ENCODE measurements at places on chromosomes 1 and 21.

DNA sequence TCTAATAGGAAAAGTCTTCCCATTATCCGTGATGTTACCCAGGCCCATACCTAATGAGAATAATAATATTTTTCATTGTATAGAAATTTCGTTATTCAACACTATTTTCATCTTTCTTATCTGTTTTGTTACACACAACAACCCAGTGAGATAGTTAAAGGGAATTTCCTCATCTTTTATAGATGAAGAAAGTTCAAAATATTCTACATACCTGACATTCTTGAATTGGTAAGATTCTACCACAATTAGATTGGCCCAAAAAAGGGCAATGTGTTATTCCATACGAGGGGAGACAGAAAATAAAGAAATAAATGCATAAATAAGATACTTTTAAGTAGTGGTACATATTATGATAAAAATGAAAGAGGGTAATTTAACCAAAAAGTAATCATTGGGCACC, 405.5 kb upstream of the ADAMTS5 start:
- no peak for DNase-seq

DNA sequence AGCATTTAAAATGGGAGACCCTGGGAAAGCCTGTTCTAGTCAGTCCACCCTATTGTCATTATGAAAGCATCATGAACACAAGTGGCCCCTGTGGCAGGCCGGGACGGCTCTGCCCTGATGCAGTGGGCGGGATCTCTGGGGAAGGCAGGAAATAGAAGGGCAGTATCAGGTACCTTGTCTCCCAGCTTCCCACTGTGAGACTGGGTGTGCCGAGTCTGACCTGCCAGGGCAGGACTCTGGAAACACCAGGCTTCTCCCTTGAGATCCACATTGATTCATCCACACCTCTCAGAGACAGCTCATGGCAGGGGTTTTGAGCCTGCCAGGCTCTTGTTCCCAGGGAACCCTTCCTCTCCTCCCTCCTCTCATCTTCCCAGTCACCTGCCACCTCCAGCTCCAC, 24.5 kb upstream of the GNPAT start:
- DNase-seq = no peak

GRCh38 chr1:224173523-224173922, 9.5 kb upstream of the DEGS1 start:
- DNase-seq = no peak

- no peak for DNase-seq
These were observed 220.9 kb upstream of the KCNK2 start for GRCh38 chr1:214861615-214862014.

- no peak for DNase-seq
These were observed 105.9 kb downstream of the ETS2 start for GRCh38 chr21:38911484-38912101.

DNA sequence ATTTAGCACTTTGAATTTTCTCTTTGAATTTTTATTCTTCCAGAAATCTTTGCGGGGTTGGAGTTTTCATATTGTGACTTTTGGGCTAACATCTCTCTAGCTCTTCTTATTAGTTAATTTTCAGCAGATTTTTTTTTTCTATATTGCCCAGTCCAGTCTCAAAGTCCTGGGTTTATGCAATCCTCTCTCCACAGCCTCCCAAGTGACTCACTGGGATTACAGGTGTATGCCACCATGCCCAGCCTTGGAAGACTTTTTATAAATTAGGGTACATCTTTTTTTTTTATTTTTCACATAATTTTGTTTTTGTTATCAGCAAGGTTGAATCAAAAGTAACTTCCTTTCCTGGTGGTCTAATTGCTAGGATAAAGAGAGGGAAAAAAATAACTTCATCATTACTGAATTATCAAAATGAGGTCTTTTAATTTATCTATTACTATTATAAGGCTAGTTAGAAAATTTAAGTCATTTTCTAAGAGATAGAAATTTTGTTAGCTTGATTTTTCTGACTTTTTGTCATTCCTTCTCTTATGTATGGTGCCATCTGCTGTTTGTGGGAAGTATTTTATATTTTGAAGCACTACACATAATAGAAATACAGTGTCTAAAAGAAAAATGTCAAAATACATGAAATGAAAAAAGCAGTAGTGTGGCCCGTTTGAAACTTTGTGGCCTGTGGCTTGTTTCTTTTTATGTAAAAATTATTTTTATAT, 273.4 kb upstream of the CACYBP start:
- DNase-seq = no peak

GRCh38 chr1:52523376-52523775, 29.5 kb downstream of the TUT4 start:
- DNase-seq = no peak

- DNase-seq = no peak
These were observed 96.0 kb upstream of the POU3F1 start for GRCh38 chr1:38142606-38143005.

GRCh38 chr1:59707178-59707791, 107.5 kb upstream of the HOOK1 start:
- no peak for DNase-seq

GRCh38 chr21:17631195-17631594, 18.5 kb upstream of the BTG3 start:
- DNase-seq = no peak

DNA sequence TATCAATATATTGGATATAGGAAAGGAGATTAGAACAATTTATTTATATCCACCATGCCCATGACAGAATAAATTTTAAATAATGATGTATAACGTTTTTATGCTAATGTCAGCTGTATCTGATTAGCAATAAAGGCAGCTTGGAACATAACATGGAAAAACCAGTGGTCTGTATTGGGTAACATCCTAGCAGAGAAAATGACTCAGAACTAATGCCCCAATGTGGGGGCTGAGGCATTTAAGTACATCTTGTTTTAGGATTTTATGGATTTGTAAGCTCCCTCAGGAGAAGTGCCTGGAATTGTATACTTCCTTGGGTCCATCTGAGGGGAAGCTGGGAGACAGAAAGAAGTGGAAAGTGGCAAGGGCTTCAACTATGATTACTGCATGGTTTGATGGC, 82.3 kb downstream of the HMCN1 start:
- DNase-seq = no peak

GRCh38 chr1:10834770-10835412, 38.4 kb upstream of the CASZ1 start:
- DNase-seq = no peak

GRCh38 chr1:58769809-58770320, 14.0 kb downstream of the JUN start:
- DNase-seq = no peak

- DNase-seq = no peak
These were observed 1.6 kb downstream of the CRYBG2 start for GRCh38 chr1:26352338-26352679.

- no peak for DNase-seq
These were observed 26.4 kb upstream of the GOLT1A start for GRCh38 chr1:204240233-204240632.

- DNase-seq = no peak
These were observed 801.7 kb upstream of the BRINP3 start for GRCh38 chr1:191279266-191279800.

GRCh38 chr1:91742848-91743292, 143.1 kb downstream of the TGFBR3 start:
- no peak for DNase-seq

DNA sequence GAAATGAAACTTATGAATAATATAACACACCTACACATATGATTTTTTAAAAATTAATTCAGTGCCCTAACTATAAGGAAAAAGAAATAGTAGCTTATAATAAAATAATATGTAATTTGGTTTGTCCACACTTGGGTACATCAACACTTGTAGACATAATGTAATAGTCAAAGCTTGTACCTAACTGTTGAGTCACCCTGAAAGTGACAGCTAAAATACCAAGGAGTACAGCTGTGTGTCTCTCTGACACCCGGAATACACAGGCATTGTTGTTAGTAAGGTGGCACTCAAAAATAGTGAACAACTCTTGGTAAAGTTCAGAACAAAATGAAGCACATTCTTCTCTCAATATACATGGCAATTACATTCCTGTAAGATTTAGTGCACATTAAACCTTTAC, 243.4 kb downstream of the TRABD2B start:
- DNase-seq = no peak

GRCh38 chr1:111161843-111162487, 21.9 kb downstream of the CEPT1 start:
- DNase-seq = peak; percentile 33

DNA sequence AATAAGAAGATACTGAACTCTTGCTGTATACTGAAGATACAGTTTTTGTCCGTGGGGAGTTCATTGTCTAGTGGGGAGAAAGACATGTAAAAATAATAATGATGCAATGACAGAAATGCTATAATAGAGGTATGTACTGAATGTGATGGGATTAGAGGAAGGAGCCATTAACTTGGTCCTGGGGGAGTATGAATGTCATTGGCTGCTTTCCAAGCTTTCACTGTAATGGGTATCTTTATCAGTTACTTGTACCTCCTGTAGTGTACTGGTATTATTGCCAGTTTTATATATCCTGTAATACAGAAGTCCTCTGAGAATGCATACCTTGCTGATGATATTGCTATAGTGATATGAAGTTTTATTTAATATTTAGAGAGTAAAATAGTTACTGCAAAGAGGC, 7.4 kb downstream of the BTBD8 start:
- no peak for DNase-seq

GRCh38 chr1:243394601-243395464, 139.0 kb downstream of the SDCCAG8 start:
- no peak for DNase-seq

DNA sequence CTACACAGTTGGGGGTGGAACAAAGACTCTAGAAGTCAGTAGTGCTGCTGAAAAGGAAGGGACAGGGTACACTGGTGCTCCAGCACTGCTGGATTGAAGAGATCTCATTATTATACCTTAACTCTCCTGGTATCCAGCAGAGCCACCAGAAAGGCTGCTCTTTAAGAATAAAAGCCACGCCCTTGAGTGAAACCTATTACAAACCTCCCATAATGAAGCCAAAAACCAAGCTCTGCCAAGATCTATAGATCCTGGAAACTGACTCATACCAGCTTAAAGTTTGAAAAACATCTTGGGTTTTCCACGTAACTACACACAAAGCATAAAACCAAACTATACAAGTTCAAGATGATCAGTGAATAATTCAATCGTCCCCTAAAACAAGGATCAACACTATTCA, 38.0 kb downstream of the ADSS2 start:
- DNase-seq = no peak

DNA sequence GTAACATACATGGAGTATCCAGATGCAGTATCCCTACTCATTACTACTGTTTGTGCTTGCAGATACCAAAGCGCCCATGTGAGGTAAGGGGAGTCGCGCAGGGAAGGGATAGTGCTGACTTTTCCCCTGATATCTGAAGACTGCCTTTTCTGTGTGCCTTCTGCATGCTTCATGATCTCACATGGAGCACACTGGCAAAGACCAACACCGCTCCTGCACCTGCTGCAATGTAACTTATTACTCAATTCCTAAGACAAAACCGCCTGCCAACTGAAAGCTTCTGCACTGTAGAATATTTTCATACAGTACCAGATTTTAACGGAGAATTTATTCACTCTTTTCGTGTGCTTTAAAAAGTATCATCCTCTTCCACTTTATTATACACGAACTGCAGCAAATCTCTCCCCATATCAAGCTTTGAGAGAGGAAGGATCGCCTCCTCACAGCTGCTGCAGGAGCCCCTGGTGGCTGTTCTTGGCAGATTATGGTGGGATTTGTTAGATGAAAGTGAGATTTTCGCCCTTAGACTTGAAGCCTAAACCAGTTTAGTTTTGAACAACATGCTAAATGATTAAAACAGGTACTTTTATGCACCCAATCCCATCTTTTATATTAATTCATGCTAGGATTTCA, 99.1 kb downstream of the PTPN14 start:
- DNase-seq = no peak

- DNase-seq = no peak
These were observed 14.0 kb downstream of the CAPZA1 start for GRCh38 chr1:112633628-112634027.

DNA sequence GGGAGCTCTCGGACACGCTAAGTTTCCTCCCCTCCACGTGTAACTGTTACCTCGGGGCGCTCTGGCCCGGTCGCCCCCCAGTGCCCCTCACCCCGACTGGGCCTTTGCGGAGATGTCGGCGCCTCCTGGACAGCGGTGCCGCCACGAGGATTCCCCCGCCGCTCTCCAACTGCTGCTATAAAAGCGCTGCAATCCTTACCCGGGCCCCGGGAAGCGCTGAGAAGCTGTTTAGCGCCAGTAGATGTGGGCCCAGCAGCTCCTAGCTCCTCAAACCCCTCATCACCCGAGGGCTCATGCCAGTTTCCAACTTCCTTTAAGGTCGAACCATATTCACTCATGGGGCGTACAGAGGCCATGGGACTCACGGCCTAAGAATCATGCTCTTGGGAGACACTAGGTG, 361 bp upstream of the LMX1A start:
- DNase-seq = no peak

- no peak for DNase-seq
These were observed 116.4 kb downstream of the PBX1 start for GRCh38 chr1:164675342-164675904.

GRCh38 chr1:208308221-208308620, 64.0 kb upstream of the PLXNA2 start:
- DNase-seq = no peak

GRCh38 chr1:221783936-221784335, 42.0 kb upstream of the DUSP10 start:
- DNase-seq = no peak

DNA sequence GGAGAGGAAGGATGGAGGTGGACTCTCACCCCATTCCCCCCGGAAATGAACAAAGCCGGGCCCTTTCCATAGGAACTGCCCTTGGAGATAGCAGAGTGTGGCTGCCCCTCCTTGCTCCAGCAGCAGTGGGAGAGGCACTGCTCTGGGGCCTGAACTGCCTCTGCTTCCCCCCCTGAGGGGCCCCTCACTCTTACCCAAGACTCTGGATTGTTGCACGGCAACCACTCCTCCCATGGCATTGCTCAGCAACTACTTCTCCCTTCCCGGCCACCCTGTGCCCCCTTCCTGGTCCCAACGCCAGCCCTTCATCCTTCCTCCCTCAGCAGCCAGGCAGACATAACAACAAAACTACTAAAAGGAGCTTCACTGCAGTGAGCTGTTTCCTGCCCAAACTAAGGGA, 3.0 kb upstream of the ACKR1 start:
- DNase-seq = no peak

DNA sequence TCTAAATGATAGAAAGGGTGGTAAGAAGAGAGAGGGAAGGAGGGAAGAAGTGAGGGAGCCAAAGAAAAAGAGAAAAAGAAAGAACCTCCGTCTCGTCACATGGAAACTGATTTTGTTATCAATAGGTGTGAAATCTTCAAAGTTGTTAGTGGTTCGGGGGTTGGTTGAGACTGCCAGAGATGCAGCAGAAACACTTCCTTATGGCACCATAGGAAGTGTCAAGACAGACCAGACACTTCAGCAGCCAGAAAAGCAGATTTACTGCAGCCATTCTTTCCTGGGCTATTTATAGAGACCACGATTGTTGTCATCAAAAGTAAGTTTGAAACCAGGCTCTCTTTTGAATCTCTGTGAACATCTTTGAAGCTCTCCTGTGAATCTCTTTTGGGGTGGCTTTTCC, 150.5 kb downstream of the PLPPR5 start:
- DNase-seq = no peak

- DNase-seq = no peak
These were observed 11.8 kb upstream of the RHBDL2 start for GRCh38 chr1:38953433-38953860.
